ENCODE measurements at places on chromosomes 1 and 21.

DNA sequence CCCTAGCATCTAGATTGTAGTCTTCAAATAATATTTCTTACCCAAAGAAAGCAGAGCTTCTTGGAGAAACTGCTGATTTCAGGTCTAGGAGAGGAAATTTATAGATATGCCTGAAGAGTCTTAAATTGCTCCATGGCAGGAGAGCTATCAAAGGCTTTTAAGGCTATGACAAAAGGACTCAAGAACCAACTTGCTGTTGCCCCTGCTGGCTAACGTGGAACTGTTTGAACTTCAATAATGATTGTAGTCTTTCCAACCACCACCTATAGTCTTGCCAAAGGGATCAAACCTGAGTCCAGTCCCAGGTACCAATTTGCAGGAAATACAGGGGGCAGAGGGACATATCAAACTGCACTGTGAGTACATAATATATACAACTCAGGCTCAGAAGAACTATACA is 336.2 kb upstream of the ESRRG start:
- DNase-seq, result no peak

DNA sequence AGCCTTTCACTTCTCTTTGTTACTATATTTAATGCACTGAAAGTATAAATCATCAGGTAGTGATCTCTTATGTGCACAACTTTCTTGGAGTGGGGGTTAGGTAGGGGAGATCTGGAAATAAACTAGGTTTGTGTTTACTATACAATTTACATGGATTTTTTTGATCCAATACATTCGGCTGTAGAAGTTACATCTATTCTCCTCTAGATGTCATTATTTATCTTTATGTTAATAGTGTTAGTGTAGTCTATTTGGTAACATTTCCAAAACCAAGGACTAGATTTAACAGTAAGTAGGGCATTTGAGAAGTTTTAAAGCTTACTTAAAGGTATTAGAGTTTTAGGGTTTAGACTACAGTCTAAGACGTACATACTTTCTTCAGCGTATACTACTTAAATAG is 5.4 kb downstream of the VPS45 start:
- DNase-seq, result no peak

GRCh38 chr1:202752774-202753173 is 42.5 kb upstream of the SYT2 start:
- DNase-seq, result no peak

GRCh38 chr1:67142931-67143330 is 8.2 kb upstream of the C1orf141 start:
- no peak for DNase-seq

DNA sequence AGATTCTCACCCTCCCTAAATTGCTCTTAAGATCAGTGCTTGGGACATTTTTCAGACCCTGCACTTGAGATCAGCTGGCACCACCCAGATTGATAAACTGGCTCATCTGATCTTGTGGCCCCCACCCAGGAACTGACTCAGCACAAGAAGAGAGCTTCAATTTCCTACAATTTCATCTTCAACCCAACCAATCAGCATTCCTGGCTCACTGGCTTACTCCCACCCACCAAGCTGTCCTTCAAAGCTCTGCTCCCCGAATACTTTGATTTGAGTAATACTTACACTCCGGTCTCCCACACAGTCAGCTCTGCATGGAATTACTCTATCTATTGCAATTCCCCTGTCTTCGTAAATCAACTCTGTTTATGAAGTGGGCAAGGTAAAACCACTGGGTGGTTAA is 461.9 kb upstream of the RGS18 start:
- DNase-seq, result no peak

GRCh38 chr1:183995322-183996039 is 42.0 kb downstream of the COLGALT2 start:
- DNase-seq, result no peak

DNA sequence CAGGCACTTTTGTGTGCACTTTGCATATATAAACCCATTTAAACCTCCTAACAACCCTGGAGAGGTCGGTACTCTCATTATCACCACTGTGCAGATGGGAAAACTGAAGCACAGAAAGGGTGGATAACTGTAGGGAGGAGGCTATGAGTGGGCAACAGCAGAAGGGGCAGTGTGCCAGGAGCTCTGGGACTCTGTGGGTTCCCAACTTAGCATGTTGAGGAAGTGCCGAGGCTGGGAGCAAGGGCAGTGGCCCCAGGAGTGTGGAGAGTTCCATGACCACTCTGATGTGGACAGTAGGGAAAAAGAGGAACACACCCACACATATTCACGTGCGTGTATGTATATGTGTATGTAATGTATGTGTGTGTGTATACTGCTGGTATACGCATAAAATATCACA is 25.7 kb upstream of the KCNC4 start:
- DNase-seq, result no peak

DNA sequence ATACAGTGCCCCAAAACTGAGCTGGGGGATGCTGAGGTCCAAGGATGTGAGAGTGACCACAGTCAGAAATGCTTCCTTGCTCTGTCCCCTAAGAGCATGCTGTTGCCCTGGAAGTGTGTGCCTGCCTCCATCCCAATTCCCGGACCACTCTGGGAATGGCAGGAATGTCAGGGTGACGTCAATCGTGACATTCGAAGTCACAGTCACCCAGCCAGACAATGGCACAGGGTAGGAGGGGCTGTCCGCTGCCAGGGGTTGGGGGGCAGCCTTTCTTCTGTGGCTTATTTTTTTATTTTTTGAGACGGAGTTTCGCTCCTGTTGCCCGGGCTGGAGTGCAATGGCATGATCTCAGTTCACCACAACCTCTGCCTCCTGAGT is 22.3 kb downstream of the MEF2D start:
- DNase-seq, result no peak

DNA sequence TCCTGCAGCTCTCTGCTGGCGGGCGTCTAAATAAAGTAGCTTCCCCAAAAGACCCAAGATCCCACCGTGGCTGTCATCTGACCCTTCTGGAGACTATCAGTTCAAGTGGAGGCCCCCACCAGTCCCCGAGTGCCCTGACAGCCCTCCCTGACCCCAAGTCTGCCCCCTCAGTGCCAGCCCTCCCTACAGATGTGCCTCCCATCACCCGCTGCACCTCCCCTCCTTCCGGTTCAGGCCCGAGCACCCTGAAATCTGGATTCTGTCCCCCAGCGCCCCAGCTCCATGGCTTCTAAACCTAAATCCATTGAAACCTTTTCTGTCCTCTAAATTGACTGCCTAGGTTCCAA is 595 bp downstream of the IL10RB start:
- DNase-seq, result peak; percentile 36

- no peak for DNase-seq
Measured at GRCh38 chr1:102970496-102971078, 137.7 kb downstream of the COL11A1 start.

DNA sequence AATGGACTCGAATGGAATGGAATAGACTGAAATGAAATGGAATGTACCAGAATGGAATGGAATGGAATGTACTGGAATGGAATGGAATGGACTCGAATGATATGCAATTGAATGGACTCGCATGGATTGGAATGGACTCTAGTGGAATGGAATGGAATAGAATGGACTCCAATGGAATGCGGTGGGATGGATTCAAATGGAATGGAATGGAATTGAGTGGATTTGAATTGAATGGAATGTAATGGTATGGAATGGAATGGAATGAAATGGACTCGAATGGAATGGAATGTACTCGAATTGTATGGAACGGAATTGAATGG is 99.6 kb upstream of the FBXO28 start:
- DNase-seq, result no peak

DNA sequence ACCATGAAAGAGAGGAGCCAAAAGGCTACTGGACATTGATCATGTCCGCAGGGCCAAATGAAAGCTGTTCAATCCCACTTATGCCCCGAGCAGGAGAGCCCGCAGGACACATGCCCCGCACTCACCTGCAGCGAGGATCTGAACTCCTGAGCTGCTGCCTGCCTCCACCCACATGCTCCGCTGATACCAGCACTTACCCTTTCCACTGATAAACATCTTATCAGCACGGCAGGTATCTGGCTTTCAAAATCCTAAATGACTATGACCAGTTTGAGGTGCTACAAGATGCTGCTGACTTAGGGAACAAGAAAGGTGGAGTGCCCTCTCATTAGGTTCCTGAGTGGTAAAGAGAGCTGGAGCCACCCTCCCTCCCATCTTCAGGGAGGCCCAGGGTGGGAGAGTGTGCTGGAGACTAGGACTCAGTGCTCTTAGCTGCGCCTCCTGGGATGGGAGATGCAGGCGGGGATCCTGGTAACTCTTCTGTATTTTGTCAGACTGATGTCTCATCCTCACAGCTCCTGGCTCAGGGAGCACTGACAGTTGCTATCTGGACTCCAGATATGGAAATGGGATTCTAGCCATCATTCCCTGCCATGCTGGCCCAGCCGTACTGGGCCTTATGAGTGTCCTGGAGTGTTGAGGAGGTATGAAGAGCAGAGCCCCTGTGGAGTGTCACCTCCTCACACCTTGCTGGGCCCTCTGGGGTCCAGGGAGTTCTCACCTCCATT is 86.4 kb upstream of the F3 start:
- DNase-seq, result no peak

DNA sequence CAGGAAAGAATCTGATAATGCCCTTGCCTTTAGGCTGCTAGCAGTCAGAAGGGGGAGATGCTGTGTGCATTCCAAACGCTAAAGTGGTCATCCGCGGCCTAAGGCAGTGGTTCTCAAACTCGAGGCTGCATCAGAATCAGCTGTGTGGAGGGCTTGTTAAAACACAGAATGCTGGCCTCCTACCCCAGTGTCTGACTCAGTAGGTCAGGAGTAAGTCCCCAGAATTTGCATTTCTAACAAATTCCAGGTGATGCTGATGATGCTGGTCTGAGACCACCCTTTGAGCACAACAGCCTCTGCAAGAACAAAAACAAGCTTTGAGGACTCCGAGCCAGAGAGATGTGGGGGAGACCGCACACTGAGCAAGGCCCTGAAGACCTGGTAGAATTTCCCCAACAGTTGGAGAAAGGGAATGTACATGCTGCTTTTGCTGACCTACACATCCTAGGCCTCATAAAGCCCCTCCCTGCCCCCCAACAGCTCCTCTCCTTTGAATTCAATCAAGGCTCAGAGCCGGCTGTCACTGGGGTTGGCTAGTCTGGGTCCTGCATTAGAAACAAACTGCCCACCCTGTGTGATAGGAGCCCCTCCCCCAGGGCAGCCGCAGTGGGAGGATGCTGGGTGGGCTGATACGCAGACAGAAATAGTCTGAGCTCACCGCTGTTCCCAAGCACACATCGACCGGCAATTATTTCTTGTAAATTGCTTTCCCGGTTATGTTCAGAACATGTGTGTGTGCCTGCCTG is 27.1 kb downstream of the SHISAL2A start:
- no peak for DNase-seq

DNA sequence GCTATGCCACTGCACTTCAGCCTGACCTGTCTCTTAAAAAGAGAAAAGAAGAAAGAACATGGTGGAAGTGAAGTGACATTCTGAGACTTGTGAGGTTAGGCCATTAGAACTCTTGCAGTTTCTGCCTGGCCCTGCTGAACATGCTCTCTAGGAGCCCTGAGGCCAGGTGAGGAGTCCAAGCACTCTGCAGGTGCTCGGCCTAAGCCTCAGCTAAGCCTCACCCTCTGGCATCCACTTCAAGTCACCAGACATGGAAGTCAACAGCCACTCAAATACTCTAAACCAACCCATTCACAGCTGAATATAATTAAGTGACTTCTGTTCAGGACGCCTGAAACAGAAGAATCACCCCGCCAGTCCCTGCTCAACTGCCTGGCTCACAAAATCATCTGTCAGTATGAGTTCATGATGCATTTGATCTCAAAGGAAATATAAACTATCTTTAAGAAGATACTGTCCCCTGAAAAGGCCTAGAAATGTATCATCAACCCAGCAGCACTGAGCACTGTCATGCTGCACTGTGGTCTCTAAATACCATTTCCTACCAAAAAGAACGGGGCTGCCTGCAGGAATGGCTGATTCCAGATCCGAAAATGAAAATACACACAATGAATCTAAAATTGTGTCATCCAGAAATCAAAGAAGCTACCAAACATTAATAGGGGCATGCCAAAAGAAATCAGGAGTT is 118.8 kb downstream of the PSMG1 start:
- no peak for DNase-seq

DNA sequence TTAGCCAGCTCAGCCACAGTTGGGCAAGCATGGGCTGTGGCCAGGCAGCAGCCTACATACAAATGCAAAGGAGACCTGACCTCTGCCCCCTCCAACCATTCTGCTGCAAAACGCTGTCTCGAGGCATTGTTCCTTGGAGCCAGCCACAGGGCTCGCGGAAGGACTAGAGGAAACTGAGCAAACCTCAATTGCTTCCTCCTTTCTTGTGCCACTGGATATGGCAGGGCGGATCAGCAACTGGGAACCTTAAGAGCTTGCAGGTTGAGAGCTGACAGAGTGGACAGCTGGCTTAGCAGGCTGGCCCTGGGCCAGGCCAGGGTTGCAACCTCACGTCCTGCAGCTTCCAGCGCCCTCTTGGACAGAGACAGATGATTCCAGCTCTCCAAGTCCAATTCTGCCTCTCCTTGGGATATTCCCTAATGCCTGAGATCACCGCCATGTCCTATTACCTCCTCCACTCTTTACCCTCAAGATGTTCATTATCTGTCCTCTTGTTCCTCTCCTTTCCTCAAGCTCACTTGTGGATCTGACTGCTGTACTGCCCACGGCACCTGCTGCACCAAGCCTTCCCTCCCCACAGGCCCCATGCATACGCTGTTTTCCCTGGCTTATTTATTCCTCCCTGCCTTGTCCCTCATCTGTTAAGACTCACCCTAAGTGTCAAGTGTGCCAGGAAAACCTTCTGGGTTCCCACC is 67.5 kb downstream of the SDC3 start:
- DNase-seq, result no peak

- DNase-seq, result peak; percentile 80
Measured at GRCh38 chr1:89670163-89670562, 37.2 kb downstream of the LRRC8C start.

GRCh38 chr1:34688006-34688741 is 66.7 kb upstream of the GJB5 start:
- DNase-seq, result no peak

DNA sequence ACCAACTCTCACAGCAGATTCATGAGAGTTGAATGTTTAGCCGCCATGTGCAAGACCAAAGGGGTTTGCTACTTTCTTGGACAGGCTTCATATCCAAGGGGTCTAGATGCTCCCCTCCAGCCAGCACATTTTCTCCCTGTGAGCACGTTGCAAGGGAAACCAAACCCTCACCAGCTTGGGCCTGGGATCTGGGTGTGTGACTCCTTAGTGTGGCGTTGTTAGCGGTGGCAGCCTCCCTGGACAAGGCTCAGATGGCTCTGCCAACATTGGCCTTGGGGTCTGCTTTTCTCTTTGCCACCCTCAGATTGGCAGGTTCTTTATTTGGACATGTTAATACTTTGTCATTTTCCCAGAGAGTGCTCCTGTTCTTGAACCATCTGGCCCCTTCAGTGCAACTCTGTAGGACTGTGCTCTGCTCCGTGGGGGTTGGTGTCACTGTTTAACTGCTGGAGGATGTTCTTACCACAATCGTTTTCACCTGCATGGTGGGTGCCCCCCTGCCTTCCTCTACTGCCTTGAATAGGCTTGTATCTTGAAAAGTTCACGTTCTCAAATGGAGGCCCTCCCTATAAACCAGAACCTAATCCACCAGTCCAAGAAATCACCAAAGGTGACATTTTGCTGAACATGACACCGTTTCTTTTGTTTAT is 13.4 kb downstream of the ABCG1 start:
- DNase-seq, result peak; percentile 34
